ENCODE measurements at places on chromosomes 12 and 14.

DNA sequence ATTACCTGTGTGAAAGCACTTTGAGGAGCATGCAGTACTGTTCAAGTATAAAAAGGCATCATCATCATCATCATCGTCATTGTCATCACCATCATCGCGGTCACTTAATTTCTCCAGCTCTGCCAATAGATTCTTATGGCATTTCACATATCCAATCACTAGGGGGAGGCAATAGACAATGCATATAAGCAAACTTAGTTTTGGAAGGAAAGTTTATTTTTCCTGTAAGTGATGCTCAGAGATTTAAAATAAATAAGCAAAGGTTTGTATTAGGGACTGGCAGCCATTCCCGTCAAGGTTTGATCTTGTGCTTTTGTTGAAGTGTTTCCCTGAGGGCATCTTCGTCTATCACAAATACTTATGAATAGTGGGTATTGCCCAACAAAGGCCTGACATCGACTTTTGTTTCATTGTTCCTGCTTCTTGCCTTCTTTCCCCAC, 127.4 kb downstream of the KTN1 start:
- no peak for DNase-seq

DNA sequence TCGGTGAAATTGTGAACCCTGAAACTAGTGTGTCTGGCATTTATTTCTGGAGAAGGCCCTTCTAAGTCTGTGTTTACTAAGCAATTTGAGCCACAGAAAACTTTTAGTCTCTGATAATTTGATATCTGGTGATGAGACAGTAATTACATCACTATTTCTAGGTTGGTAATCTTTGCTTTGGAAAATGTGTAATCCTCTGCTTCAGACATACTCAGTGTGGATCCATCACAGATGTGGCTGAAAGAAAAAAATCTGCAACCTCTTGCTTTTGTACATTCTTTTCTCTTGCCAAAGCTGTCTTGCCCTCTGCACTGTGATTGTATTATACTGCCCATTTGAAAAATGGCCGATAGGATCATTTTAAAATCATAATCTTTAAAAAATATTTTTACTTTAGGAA, 78.1 kb downstream of the PELI2 start:
- DNase-seq: no peak

- no peak for DNase-seq
Observed at GRCh38 chr14:23650506-23650905, 14.3 kb downstream of the DHRS2 start.

- no peak for DNase-seq
Observed at GRCh38 chr12:130919086-130919485, 34.6 kb upstream of the ADGRD1 start.

GRCh38 chr12:39840422-39840821, 220.8 kb upstream of the ABCD2 start:
- DNase-seq: no peak

DNA sequence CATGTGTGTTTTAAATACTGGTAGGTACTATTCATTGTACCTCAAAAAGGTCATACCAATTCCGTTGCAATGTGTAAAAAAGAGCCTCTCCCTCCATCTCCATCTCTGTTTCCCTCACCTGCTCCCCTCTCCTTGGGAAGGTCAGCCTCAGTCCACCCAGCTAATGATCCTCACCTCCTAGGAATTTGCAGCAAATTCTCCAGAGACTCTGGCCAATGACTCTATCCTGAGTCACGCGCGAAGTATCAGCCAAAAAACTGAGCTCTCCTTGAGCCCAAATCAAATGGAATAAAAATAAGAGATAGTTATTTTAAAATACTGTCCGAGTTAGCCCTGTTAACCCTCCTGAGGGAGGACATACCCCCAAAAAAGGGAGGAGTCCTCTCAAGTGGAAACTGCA, 148.4 kb downstream of the DPF3 start:
- no peak for DNase-seq

- DNase-seq: no peak
Observed at GRCh38 chr14:99424306-99424877, 56.3 kb downstream of the SETD3 start.

DNA sequence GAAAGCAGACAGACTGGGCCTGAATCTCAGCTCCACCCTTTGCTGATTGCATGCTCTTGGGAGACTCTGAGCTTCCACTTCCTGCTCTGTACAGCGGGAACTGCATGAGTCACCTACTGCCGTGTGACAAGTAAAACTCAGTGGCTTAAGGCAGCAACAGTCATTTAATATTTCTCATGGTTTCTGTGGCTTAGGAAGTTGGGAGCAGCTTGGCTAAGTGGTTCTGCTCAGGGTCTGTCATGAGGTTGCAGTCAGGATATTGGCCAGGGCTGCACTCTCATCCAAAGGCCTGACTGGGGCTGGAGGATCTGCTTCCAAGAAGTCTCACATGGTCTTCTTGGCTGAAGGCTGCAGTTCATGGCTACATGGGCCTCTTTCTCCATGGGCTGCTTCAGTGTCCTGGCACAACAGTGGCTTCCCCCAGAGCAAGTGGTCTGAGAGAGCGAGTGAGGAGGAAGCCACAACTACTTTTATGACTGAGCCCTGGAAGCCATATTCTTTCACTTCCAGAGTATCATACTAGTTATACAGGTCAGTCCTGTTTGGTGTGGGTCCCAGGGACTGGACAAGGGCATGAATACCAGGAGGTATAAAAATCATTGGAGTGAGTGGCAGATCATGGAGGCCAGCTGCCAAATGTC, 49.7 kb downstream of the FAM222A start:
- no peak for DNase-seq

DNA sequence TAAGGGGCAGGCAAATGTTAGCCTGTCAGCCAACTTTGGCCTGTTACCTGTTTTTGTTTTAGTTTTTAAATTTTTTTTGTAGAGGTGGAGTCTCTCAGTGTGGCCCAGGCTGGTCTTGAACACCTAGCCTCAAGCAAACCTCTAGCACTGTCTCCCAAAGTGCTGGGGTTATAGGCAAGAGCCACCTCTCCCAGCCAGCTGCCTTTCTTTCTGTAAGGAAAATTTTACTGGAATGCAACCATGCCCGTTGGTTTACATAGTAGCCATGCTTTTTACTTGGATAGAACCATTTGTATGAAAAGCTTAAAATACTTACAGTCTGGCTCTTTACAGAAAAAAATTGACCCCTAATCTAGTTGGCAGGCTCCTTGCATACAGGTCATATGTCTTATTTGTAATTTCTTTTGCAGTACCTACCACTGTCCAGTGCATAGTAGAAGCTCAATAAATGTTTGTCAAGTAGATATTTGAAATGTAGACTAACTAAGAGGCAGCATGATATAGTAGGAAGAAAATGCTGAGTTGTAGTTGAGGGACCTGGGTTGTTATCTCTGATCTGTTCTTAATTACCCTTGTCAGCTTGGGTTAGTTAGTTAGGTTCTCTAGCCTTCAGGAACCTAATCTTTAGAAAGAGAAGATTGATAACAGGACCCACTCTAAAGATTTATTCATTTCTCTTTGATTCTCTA, 4.7 kb downstream of the MDM2 start:
- DNase-seq: no peak

GRCh38 chr12:29589286-29589820, 91.9 kb upstream of the OVCH1 start:
- no peak for DNase-seq

DNA sequence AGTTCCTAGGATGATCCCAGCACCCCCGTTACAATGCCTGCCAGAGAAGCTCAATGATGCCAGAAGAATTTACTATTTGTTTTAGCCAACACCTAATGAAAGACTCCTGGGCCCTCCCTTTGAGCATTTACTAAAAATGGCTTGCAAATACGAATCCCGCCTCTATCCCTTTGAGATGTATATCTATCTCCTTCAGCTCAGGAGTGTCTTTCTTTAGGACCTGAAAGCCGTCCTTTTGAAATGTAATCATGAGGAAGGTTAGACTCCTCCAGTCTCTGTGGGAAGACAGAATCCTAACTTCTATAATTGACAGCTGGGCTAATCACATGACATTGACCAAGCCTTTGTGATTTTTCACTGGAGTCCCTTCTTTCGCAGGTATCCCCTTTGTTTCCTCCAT, 19.2 kb upstream of the DYNC1H1 start:
- DNase-seq: no peak

DNA sequence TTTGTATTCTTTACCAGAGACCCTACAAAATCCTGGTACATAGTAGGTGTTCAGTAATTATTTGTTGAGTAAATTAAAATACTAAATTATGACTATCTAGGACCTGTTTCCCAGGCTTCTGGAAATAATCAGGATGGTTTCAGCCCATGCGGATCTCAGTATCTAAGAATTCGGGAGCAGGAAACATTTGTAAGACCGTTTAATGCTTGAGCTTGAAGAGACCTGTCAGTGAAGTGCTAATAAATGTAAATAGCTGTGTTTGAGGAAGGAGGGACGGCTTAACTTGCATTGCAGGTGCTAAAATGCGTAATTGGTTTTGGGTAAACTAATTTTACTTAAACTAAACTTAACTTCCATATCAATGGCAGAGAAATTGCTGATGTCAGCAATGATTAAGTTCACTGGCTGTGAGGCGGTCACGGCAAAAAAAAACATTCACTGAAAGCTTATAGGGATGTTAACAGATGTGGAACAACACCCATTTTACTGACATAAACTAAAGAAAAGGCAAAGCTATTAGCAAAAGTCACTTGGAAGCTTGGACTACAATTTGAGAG, 28.6 kb upstream of the AEBP2 start:
- no peak for DNase-seq

GRCh38 chr12:56143217-56143616, 9.2 kb upstream of the MYL6B start:
- DNase-seq: no peak

- DNase-seq: no peak
Observed at GRCh38 chr12:74490390-74491064, 47.1 kb upstream of the ATXN7L3B start.

DNA sequence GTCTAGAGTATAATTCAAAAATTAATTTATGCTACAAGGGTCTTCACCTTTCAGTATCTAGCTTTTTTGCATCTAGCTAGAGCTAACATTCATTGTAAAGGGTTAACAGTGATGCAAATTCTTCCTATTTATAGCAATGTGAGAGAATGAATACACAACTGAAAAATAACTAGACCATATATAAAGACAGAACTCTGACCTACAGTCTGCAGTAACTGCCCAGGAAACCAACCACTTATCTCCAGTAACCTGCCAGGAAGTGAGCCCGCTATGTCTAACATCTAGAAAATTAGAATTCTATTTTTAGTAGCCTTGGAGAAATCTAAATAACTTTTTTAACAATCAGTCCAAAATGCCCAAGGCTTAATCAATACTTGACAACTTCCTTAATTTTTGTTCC, 1021.9 kb downstream of the LRFN5 start:
- no peak for DNase-seq

GRCh38 chr14:63045612-63046320, 508 bp upstream of the KCNH5 start:
- no peak for DNase-seq

GRCh38 chr14:64720131-64720576, 15.9 kb downstream of the PLEKHG3 start:
- no peak for DNase-seq

GRCh38 chr12:89863968-89864367, 155.3 kb upstream of the ATP2B1 start:
- DNase-seq: no peak

DNA sequence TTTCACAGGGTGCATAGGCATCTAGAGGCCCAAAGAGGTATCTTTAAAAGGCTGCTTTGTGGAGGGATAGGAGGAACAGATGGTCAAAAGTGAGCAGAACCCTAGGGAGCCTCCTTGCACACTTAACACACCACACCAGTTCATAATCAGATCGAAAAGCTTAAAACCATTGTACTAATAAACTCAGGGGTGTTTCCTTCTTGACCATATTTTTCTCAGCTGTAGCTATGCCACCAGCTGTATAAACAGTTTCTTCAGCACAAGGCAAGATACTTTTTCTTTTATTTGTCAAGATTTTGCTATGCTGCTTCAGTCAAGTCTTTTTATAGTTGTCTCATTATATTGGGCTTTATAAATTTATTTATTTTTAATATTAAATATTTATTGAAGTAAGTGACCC, 88.7 kb downstream of the RIC8B start:
- DNase-seq: no peak

DNA sequence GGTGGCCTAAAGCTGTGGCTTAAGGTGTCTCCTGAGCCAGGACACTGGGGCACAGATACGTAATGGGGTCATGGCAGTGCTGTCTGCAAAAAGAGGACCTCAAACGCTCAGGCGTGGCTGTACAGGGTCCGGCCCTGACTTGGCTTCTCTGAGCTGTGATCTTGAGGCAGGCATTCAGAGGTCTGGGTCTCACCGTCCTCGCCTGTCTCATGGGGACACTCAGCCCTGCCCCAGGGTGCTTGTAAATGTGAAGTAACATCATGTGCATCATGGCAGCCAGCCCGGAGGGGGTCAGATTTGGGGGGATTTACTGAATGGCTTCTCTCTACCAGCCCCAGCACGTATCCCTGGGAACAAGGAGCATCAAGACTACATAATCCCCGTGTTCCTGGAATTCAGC, 28.8 kb downstream of the DIO3 start:
- DNase-seq: no peak

DNA sequence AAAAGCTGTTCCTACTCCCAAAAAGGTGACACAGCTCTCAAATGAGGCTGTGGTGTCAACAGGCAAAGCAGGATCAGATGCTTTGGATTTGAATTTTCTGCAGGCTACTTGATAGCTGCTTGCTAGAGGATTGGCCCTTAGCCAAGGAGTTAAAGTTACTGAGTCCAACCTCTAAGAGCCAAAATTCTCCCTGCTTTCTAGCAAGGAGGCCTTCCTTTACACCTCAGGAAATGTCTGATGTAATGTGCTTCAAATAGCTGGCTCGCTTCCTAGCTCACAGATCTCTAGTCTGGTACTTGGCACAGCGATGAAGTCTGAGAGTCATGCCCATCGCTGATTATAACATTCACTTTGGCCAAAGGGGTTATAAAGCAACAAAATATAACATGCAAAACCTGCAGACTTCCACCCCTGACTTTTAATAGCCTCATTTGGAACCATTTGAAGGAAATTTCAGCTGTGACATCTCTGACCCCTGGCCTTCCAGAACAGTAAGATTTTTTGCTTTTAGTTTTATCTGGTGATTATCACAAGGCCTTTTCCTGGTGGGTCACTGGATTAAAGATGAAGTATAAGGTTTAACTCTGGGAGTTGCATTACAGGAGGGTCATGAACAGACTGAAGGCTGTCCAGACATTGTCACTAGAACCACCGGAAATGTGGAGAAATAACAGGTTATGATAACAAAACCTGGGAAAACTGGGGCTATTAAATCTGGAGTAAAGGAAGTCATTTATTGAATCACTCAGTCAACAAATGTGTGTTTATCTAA, 189.7 kb downstream of the EPS8 start:
- no peak for DNase-seq

Measured in activated T-helper 1 cell treated with anti-CD3 and anti-CD28 coated beads, Interleukin-2, amount 50 U/mL, for 16 hours (primary cell).